ENCODE measurements at places on chromosomes 12 and 14.

- no peak for DNase-seq
Measured at GRCh38 chr12:91866566-91866965, 279.1 kb downstream of the BTG1 start.

GRCh38 chr12:14885718-14886221 is at the start of gene MGP:
Gene MGP (minus strand): TSS chr12:14885854. CDS start chr12:14885791, 63 bp downstream.
- DNase-seq = no peak

GRCh38 chr14:45112896-45113781 is 21.1 kb downstream of the FKBP3 start:
- no peak for DNase-seq

GRCh38 chr12:116354950-116355783 is 77.7 kb upstream of the MED13L start:
- DNase-seq = no peak

- no peak for DNase-seq
Measured at GRCh38 chr12:116059904-116060303, 217.6 kb downstream of the MED13L start.

GRCh38 chr12:51639361-51639760 is 48.3 kb downstream of the SCN8A start:
- DNase-seq = no peak

GRCh38 chr14:44960646-44961045 is 1.1 kb downstream of the KLHL28 start:
- no peak for DNase-seq
